C1 segment of cervical spinal cord (tissue), 14 donors: ENCODE measurements at places on chromosomes 7 and 10.

- DNase-seq, result no peak
Measured at GRCh38 chr10:101489355-101489754, 98.7 kb downstream of the POLL start.

- DNase-seq, result peak; percentile 38
Measured at GRCh38 chr7:151696721-151697514, 177.2 kb upstream of the RHEB start.

DNA sequence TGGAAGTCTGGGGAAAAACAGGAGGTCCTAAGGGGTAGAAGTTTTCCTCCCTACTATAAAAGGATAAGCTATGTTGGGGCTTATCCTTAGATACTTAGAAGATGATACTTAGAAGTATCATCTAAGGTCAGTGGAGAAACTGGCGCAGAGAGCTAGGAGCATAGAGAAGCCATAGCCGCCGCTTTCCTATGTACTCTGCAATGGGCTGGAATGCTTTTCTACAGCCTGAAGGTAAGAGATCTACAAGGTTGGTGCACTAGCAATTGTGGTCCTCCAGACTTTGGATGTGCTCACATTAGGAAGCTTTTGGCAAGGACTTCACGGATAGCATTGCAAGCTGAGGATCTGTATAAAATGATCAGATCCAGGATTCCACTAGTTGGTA lies 12.4 kb upstream of the OPTN start:
- DNase-seq, result no peak

- no peak for DNase-seq
Measured at GRCh38 chr7:36521133-36521532, 131.5 kb downstream of the ANLN start.

GRCh38 chr7:46089281-46089680 lies 168.2 kb upstream of the IGFBP3 start:
- DNase-seq, result no peak
